ENCODE measurements at places on chromosomes 7 and 10.

- no peak for DNase-seq
Observed at GRCh38 chr7:144830811-144831210, 5.0 kb downstream of the TPK1 start.

GRCh38 chr7:140686921-140687320 lies 9.6 kb upstream of the NDUFB2 start:
- DNase-seq, result no peak

DNA sequence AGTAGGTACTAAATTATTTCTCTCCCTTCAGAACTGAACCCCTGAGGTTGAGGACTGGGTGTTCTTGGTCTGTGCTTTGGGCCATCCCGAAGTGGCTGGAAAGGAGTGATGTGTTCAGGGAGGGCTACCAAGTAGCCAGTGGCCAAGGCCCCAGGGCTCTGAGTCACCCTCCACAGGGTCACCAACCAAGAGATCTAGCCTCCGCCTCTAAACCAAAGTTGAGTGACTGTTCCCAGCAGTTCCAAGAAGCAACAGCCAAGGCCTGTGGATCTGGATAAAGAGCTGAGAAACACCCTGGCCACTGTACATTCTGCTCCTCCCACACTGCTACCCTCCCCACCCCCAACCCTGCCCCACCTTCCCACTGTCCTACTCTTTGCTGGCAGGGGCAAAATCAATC lies 35.5 kb upstream of the KCNMA1 start:
- no peak for DNase-seq

DNA sequence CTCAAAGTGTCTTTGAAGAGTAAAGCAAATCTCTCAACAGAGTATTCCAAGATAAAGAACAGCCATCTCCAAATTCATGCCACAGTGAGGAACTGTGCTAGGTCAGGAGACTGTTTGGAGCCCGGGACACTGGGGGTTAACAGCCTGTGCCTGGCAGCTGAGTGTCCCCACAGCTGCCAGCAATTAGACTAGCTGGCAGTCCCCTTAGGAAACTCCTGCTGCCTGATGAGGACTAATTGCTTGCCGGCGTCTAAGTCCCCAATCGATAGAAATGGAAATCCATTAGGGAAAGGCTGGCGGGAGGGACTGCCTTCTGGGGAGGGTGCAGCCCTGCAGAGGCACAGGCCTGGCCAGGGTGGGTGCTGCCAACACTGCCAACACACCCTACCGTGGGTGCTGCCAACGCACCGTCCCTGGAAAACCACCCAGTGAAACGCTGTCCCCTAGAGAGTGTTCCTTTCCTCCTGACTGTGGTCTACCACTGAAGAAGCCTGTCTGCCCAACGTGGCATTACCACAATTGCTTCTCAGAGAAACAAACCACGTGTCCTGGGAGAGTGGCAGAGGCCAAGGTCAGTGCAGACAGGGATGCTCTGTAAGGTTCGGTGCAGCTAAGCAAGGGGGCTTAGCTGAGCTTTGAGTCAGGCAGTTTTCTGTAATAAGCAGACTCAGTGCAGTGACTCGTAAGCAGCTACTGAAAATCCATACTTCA lies 60.8 kb downstream of the XRCC2 start:
- no peak for DNase-seq

DNA sequence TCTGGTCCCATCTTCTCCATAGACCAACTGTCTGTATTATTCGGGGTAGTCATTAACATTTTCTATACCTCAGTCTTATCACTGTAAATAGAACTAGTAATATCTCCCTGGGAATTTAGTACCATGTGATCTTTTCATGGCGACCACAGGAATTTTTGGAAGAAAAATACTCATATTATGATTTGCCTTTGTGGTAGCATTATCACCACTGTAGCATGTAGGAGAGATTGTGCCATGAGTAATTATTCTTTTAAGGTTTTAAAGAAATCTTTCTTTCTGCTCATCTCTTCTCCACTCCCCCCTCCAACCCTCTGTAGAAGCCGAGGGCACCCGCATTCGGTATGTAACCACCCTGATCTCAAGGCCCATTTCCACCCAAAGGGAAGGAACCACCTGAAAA lies 25.0 kb downstream of the ZNF365 start:
- DNase-seq, result no peak

DNA sequence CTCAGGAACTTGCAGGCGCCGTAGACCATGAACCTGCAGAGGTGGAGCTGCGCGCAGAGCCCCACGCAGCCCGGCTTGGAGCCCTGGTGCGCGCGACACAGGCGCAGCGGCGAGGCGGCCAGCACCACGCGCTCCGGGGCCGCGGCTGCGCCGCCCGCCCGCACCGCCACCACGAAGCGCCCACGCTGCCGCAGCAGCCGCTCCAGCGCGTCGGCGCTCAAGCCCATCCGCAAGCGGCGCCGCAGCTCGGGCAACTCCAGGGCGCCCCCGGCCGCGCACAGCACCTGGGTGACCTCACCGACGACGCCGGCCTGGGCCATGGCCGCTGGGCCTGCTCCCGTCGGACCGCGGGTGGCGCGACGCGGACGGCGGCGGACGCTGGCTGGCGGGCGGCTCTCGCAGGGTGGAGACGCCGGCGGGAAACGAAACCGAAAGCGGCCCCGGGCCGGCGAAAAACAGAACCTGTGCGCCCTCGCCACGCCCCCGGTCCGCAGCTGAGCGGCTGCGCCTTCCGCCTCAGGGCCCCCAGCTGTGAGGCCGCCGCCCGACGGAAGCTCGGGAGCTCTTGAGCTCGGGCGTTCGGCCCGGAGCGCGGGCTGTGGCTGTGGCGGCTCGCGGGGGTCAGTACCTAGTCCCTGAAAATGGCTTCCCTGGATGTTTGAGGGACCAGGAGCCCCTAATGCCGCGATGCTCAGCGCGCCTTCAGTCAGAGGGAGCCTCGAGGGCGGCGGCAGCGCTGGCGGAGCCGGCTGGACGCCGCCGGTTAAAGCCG lies at the start of gene PARP12:
PARP12 (minus strand) TSS at position 424 of the 772 bp plus-strand sequence; CDS start at position 320, 104 bp downstream.
- peak; percentile 96 for DNase-seq

DNA sequence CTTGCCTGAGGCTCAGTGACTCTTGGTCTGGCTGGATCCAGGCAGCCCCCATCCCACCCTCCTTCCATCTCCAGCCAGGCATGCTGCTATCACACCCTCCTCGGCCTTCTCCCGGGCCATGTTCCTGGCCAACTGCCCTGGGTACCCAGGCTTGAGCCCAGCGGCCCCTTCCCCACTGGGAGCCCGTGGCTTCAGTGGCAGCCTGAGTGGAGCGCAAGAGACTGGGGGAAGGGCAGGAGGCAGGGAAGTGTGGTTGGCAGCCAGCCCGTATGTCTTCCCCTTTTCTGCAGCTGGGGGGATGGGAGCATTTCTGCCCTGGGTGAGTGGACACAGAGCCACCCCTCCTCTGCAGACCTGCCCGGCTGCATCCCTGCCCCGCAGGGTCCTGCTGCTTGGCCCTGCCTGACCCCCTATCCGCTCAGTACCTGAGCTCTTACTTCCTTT lies 148.5 kb downstream of the ARHGAP22 start:
- DNase-seq, result peak; percentile 28

- DNase-seq, result no peak
Observed at GRCh38 chr7:6648815-6649104, 11.6 kb downstream of the ZNF316 start.

DNA sequence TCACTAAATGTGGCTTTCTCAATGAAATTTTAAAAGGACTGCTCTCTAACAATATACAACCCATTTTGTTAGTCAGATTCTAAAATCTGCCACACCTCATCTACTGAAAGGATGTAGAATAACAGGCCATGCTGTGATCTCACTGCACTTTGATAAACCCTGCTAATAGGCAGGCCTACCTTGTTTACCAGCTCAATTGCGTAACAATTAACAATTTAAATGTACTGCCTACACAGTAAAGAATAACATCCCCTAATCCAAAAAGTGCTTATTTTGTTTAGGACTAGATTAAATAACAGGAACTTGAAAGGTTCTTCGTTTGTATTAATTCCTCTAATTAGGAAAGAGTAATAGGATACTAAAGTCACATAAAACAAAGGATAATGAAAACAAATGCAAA lies 4.5 kb downstream of the SRI start:
- no peak for DNase-seq

DNA sequence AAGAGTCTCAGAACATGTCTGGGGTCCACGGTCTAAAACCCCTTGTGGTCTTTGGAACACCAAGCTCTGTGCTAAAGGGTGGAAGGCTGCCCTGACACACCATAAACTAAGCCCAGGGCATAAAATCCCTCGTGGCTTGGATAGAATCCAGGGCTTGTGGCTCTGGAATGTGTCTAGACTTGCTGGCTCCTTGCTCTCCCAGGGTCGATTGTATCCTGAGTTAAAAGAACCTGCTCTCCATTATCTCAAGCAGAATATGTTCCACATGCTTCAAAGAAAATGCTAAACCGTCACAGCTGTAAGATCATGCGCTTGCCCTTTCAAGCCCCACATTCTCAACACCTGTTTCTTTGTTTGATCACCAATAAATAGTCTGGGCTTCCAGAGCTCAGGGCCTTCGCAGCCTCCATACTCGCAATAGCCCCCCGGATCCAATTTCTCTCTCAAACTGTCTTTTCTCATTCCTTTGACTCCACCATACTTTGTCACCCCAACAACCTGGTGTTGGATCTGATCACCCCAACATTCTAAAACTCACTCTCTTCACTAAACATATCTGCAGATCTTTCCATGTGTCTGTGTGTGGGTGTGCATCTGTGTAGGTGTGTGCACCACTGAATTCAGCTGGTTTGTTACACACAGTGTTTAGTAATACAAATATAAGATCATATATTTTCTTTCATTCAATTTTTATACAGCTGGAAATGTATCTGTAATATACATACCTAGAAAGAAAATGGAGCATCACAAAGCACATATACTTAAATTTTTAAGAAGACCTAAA lies 238.5 kb downstream of the ZMYND11 start:
- no peak for DNase-seq

- DNase-seq, result no peak
Observed at GRCh38 chr10:87617503-87617902, 42.2 kb upstream of the PAPSS2 start.

- DNase-seq, result peak; percentile 59
Observed at GRCh38 chr10:132538031-132538789, 623 bp downstream of the INPP5A start.

DNA sequence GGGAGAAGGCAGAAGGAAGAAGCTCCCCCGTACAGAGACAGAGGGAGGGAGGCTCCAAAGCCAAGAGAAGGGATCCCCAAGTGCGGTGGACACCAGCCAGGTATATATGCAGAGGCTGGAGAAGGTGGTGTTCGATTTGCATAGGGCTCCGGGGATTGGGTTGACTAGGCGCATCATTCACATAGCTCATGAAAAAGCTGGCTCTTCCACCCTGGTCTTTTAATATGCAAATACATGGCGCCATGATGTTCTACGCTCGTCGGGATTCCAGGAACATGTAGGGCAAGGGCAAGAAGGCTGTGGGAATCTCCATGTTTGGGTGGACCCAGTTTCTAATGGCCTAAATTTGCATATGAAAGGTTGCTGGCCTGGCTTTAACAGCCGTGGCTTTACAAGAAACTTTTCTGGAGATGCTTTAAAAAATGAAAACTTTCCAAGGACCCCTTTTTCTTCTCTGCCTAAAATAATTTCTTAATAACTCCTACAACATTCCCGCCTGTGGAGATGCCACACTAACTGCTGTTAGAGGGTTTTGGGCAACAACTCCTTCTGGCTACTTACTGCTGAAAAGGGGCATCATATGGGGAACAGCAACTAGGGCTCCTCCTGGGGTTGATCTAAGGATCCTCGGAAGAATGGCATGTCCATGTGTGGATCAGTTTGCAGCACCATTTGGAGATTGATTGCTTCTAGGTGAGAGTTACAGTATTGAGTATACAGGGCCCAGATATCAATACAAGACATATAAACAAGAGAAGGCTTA lies 28.3 kb downstream of the C1GALT1 start:
- DNase-seq, result no peak

GRCh38 chr10:121536310-121536913 lies 61.8 kb downstream of the FGFR2 start:
- no peak for DNase-seq

DNA sequence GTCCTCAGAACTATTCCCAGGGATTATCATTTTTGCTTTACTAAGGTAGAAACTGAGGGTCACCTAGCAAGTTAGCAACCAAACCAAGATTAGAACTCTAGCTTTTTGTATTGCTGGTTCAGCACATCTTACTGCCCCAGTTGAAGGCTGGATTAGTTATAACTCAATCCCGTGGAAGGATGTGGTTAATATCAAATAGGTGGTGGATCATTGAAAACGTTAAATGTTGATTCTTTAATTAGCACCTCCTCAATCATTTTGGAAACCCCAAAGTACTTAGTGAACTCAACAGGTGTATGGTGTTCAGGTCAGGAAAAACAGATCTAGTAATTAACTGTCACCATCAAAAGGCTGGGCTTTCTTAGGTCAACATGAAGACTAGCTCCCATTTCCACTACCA lies 152.4 kb downstream of the ARID5B start:
- DNase-seq, result no peak

- no peak for DNase-seq
Observed at GRCh38 chr10:10798102-10798863, 219.4 kb upstream of the CELF2 start.

DNA sequence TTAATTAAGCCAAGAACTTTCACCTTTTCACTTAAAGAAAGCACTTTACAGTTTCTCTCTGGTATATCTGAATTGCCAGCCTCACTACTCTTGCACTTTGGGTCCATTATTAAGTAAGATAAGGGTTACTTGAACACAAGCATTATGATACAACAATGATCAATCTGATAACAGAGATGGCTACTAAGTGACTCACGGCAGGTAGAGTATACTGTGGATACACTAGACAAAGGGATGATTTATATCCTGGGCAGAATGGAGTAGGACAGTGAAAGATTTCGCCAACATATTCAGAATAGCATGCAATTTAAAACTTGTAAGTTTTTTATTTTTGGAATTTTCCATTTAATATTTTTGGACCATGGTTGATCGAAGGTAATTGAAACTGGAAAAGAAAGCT lies 34.3 kb upstream of the ITGB8 start:
- no peak for DNase-seq

- no peak for DNase-seq
Observed at GRCh38 chr10:14425034-14425433, 94.3 kb upstream of the FRMD4A start.

DNA sequence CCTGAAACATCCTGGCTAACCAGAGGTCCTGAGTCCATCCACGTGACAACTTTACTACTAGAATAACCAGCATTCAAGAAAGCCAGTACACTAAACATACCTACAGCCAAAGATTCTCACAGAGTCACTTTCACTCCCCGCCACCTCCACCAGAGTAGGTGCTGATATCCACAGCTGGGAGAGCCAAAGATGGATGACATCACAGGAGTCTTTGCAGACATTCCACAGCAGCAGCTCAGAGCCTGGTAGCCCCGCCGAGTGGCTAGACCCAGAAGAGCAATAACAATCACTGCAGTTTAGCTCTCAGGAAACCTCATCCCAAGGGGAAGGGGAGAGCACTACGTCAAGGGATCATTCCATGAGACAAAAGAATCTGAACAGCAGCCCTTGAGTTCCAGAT lies 13.5 kb upstream of the ADAM22 start:
- DNase-seq, result no peak

DNA sequence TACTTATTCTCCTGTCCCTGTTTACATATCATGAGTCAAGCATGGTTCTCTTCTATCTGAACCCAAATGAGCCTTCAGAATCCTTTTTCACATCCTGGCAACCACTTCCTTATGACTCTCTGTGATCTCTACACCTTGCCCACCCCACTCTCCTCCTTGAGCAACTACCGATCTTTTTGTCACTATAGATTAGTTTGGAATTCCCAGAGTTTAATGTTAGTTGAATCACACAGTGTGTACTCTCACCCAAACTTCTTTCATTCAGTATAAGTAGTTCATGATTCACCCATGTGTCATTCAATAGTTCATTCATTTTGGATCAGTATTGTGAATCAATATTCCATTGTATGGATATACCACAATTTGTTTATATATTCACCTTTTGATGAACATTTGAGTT lies 55.3 kb downstream of the TFAM start:
- no peak for DNase-seq

Measured in natural killer cell treated with Interleukin-12 subunit alpha and Interleukin-12 subunit beta and Interleukin-15 and Interleukin-18, amount 100 ng/mL, for 72 hours (primary cell).